ENCODE measurements at places on chromosomes 2 and 18. TPM values are rescaled to one million over a fixed set of nuclear protein-coding genes. Genes with fewer than 3 reads are reported as not detected.
A peak's percentile ranks its signal among the peaks of the same experiment; 100 is the strongest.

The BOLL gene
- not detected for total RNA-seq

The VAMP5 gene
- 54.8 TPM for total RNA-seq

The SPP2 gene
- not detected for total RNA-seq

The ZEB2 gene
- total RNA-seq: 83.2 TPM

GRCh38 chr18:53566626-53567025 lies 657.8 kb downstream of the MBD2 start:
- DNase-seq: no peak

DNA sequence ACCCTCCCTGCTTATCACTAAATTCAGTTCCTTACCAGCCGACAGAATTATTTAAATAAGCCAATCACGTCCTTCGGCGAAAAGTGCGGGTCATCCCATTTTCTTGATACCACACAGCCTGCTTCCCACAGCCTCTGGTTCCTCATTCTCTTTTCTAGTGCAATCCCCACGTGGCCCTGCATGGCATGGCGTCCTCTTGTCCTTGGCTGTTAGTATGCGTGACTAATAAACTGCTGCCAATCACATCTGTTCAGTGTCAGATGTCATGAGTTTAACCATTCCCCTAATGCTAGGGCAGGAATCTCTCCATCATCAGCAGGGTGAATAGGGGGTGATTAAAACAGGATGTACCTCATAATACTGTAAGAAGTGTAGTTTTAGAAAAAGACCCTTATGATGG lies 62.8 kb upstream of the TSPYL6 start:
- peak; percentile 33 for DNase-seq

- DNase-seq: no peak
Measured at GRCh38 chr2:3189961-3190360, 187.7 kb downstream of the EIPR1 start.

DNA sequence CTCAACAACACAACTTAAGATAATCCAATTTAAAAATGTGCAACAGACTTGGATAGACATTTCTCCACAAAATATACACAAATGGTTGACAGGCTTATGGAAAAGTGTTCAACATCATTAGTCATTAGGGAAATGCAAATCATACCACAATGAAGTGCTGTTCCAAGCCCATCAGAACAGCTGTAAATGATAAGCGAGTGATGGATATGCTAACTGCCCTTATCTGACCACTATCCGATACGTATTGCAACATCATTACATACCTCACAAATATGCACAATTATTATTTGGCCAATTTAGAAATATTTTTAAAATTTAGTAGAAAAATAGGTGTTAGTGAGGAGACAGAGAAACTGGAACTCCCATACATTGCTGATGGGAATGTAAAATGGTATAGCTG lies 62.2 kb downstream of the PPP4R1 start:
- no peak for DNase-seq

DNA sequence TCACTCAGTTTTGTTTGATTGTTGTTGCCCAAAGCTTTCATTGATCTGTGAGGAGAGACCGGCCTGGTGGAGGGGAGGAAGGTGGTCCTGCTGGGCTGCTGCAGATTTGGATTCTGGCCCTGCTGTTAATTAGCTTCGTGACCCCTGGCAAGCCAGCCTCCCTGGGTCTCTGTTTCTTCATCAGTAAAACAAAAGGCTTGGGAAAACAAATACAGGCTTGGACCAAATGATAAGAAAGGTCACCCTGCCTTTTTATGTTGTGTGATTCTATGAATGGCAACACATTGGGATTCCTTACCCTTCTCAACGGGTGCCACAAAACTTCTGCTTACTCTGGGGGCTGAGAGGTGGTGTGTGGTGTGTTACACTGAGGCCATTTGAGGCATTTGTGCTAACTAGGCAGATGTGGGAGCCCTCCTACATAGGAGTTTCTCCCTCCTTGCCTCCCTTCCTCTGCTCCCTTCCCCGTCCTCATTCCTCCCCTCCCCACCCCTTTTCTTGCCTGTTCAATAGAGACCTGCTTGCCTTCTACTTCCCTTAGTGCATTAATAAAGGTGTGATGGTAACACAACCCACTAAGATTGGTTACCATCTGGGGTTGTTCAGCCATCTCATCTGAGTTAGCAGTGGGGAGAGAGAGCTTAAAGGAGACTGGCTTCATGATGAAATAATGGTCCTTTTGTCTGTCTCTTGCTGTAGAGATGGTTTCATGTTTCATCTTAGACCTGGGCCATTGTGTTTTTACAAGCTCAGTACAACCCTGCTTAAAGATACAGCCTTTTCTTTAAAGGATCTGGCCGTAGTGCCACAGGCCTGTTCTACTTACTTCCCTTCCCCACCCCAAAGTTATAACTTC lies 96.2 kb downstream of the TANC1 start:
- DNase-seq: no peak

GRCh38 chr2:397521-397920 lies 109.6 kb upstream of the ALKAL2 start:
- DNase-seq: no peak

GRCh38 chr2:10316860-10317259 lies 14.2 kb downstream of the HPCAL1 start:
- DNase-seq: no peak

- DNase-seq: no peak
Measured at GRCh38 chr2:7182525-7182924, 265.3 kb downstream of the RNF144A start.

- DNase-seq: no peak
Measured at GRCh38 chr18:68662754-68663153, 52.2 kb downstream of the TMX3 start.
